ENCODE measurements at places on chromosomes 2 and 18.

DNA sequence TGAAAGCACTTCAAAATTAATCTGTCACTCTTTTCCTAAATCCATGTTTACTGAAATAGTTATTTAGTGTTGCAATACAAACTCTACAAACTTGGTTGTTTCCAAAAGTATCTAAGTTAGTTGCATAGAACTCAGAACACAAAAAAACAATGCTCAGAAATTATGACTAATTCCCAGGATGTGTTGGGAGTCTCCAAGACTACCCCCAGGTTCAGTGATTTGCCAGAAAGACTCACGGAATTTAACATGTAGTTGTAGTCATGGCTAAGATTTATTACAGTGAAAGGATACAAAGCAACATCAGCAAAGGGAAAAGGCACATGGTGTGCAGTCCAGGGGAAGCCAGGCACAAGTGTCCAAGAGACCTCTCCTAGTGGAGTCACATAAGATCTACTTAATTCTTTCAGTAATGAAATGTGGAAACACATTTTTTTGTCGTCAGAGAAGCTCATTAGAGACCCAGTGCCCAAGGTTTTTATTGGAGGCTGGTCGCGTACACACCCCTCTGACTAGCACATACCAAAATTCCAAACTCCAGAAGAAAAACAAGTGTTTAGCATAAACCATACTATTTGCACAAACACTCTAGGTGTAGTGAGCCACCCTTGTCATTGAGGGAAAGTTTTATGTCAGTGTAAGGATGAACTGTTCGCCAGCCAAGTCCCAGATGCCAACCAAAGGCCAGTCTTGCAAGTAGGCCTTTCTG lies 43.3 kb upstream of the CYP20A1 start:
- no peak for DNase-seq

DNA sequence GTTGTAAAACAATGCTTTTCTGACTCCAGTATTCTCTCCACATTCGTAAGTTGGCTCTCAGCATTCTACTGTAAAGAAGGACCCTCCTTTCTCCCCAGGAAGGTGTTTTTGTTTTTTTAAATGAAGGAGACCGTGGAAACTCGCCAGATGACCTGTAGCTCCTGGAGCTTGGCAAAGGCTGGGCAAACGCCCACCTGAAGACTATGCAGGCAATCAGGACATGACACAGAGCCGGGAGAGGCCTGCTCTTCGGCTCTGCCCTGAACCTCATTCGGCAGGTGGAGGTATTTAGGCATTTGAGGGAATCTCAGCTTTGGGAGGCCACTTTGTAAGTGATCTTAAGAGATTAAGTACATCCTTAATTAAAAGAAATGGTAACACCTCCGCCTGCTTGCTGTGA lies 17.4 kb downstream of the CASP10 start:
- no peak for DNase-seq

DNA sequence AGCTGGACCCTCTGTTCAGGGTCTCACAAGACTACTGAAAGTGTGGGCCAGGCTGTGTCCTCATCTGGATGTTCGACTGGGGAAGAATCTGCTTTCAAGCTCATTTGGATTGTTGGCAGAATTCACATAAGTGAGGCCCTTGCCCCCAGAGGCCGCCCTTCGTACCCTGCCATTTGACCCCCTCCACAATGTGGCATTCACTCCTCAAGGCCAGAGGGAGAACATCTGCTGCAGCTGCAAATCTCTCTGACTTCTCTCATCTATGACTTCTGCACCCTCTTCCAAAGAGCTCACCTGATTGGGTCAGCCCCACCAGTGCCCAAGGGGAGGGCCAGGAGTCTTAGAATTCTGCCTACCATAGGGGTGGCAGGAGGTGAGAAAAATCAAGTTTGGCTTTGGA lies 3.9 kb upstream of the CNDP2 start:
- no peak for DNase-seq

DNA sequence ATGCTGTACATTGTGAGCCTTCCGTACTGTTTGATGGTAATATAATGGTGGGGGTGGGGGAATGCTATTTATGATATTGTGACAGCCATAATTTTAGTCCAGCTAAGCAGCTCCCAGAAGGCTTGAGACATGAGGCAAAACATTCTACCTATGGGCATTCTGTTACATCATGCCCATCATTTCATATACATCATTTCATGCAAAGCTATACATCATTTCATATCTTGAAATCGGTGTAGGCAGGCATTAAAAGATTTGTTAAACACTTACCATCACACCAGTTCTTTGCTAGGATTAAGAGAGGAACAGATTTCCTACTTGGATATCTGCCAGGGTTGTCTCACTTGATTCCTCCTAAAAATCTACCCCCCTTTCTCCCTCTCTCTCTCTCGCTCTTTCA lies 84.5 kb downstream of the COL5A2 start:
- no peak for DNase-seq

DNA sequence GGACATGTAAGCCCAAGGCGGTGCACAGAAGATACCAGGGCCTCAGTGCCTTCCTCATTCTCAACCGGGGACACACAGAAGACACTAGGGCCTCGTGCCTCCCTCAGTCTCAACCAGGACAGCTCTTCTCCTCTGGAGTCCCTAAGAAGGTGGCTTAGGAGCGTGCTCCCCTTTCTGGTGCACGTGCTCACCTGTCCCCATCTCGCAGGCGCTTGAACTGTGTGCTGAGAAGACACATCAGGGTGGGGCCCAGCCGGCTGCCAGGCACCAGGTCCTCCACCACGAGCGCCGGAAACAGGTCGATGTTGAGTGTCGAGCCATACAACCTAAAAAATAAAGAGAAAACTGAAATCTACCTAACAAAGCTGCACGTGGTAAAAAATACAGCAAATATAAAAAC lies 99.9 kb downstream of the PXDN start:
- no peak for DNase-seq

DNA sequence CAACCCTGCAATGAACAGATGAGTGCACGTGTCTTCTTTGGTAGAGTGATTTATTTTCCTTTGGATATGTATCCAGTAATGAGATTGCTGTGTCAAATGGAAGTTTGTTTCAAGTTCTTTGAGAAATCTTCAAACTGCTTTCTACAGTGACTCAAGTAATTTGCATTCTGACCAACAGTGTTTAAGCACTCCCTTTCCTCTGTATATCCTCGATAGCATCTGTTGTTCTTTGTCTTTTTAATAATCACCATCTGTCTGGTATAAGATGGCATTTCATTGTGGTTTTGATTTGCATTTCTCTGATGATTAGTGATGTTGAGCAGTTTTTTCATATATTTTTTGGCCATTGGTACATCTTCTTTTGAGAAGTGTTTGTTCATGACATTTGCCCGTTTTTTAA lies 1608.3 kb upstream of the ZEB2 start:
- no peak for DNase-seq

GRCh38 chr2:216735668-216736067 lies 40.3 kb upstream of the IGFBP5 start:
- no peak for DNase-seq

DNA sequence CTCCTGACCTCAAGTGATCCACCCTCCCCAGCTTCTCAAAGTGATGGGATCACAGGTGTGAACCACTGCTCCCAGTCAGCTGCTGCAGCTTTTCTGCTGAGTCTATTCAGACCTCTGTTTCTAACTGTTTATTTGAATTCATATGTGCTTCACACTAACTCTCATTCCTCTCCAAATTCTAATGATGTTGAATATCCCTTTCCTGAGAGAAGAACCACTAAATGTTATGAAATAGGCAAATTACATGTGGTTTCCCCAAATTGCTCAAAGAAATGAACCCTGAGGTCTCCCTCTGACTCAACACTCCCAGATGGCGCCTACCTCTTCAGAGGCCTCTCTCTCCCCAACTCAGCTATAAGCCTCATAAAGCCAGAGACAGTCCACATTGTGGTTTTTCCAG lies 98.6 kb downstream of the IRS1 start:
- DNase-seq = peak; percentile 100

- no peak for DNase-seq
Measured at GRCh38 chr18:47204908-47205522, 28.9 kb upstream of the IER3IP1 start.

DNA sequence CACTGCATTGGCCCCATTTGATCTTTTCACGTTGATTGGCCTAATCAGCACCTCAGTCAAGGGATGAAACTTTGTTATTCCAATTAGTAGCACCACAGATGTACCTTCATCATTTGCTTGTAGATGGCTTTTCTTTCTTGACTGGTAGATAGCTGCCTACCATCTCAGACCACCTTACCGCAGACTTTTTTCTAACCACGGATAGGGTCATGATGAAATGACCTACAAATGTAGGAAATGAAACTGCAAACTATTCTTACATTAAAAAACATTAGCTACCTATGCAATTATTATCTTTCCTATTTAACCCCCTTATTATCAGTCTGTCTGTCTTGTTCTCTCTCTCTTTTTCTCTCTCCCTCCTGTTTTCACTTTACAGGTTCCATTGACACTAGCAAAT lies 22.4 kb upstream of the SLC25A52 start:
- no peak for DNase-seq

DNA sequence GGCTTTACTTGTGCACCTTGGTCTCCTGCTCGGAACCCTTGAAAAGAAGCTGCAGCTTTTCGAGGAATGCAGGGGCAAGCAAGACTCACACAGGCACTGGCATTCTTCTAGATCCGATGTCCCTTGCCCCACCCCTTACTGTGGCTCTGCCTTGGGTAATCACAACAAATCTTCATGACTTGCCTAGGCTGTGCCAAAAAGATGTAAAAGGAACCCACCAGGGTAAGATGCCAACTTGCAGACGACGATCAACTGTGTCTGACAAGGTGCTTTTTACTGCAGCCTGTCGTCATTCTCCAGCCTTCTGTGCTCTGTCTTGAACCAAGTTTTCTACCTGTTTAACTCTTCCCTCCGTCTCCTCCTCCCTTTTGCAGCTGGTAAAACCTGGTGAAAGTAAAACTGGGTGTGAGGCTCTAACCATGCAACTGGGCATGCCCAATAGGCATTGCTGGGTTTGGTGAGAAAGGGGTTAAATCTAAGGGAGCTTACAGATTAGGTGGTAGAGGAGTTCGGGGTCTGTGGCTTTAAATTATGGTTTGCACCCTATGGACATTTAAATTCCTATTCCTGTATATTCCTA lies 909 bp upstream of the NRXN1 start:
- DNase-seq = no peak

- DNase-seq = no peak
Measured at GRCh38 chr18:11279461-11279860, 130.1 kb upstream of the PIEZO2 start.

GRCh38 chr2:5911718-5912117 lies 219.5 kb downstream of the SOX11 start:
- peak; percentile 94 for DNase-seq

DNA sequence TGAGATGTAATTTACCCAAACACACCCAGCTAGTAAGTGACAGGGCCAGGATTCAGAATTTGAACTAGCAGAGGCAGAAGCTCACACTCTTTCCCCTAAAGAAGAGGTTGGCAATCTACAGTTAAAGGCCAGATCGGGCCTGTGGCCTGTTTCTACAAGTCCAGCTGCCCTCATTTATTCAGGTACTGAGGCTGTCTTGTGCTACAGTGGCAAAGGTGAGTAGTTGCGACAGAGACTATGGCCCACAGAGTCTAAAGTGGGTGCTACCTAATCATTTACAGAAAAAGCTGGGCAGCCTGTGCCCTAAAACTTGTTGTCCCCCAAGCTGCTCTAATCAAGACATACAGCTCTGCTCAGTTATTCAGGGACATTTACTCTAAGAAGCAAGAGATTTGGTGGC lies 86.8 kb downstream of the RTN4 start:
- DNase-seq = no peak
